ENCODE measurements at places on chromosomes 7 and 10.

DNA sequence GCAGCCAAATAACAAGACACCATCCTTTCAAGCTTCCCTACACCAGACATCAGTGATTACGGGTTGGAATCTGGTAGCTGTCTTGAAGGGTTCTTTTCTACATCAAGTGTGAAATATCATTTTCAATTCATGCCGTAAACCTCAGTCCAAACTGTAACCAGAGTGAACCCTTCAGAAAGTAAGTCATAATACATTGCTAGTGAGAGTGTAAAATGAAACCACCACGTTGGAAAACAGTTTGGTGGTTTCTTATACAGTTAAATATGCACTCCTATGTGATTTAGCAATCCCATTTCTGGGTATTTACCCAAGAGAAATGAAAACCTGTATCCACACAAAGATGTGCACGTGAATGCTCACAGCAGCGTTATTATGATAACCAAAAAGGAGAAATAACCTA is 25.6 kb upstream of the ZC3HAV1L start:
- no peak for DNase-seq

DNA sequence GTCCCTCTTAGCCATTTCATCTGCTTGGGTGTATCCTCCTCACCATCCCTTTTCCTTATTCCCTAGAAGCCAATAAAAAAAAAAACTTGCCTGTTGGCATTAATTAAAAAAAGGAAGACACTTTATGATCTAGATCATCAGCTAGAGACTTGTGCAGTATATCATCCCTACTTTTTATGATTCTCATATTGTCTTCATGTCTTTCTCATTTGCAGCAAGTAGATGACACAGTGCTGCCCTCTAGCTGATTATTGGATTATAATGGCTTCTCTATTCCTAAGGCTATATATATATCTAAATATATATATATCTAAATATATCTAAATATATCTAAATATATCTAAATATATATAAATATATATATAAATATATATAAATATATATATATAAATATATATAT is 272.4 kb upstream of the LRGUK start:
- no peak for DNase-seq

DNA sequence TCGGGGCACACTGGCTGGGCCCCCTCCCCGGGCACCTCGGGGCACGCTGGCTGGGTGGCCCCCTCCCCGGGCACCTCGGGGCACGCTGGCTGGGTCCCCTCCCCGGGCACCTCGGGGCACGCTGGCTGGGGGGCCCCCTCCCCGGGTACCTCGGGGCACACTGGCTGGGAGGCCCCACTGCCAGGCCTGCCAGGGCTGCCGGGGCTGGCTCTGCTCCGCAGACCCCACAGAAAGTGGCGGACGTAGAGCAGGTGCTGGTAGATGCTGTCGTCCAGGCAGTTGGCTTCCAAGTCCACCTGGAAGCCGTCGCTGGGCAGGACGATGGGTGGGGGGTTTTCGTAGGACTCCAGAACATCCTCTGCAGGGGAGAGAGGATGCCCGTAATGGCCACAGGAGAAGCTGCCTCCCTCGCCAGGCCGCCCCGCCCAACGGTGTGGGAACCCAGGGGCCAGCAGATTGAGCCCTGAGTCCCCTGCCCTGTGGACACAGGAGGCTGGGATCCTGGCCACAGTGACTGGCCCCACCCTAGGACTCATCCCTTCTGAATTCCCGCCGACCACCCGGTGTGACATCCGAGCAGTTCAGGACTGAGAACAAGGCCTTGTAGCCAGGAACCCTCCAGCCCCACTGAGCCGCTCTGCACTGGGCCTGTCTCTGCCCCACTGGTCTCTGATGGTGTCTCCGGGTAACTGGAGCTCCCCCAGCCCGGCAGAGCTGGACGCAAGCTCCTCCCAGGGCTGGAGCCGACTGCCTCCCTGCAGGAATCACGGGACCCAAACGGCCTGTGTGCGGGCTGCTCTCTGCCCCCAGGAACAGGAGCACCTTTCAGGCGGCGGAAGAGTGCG is 28.2 kb downstream of the AP5Z1 start:
- DNase-seq = no peak

DNA sequence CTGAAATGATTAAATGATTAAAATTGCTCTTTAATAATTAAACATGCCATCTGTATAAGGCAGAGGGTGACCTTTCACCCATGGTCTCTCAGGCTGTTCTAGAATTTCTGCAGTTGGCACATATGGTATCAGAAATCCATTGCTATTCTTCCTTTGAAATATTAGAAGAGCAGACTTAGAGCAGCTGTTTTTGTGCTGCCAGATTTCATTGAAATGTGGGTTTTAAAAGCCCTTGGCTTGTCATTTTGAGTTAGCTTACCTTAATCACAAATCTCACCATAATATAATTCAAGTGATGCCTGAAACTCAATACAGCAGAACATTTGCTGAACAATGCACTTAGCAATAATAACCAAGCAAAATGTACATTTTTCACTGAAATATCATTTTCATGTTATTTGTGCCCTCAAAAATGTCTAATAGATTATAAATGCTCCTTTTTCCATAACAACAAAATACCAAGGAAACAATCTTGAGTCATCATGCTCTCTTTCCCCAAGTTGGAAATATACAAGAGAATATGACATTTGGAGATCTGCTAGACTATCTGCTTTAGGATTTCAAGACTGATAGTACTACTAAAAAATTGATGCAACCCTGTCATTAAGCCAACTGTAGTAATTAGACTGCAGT is 16.1 kb upstream of the PTTG1IP2 start:
- DNase-seq = no peak

DNA sequence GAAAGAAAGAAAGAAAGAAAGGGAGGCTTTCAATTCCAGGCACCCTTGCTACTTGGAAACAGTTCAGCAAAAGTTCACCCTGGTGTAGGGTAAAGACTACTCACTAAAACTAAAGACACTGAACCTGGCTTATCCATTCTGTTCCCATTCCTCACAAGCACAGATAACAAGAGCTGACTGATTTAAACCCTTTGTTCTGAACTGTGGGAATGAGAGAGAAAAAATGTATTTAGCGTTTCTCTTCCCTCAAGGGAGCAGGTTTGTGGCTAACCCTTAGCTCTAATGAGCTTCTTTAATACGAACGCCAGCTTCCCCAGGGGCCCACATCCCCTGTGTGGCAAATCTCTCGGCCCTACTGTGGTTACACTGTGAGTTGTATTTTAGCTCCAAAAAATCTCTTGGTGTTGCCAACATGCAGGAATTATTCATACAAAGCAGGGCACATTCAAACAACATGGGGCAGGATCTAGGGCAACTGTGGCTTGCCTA is 23.3 kb downstream of the PRTFDC1 start:
- DNase-seq = no peak

GRCh38 chr10:128130051-128130450 is 3.8 kb upstream of the MKI67 start:
- no peak for DNase-seq

DNA sequence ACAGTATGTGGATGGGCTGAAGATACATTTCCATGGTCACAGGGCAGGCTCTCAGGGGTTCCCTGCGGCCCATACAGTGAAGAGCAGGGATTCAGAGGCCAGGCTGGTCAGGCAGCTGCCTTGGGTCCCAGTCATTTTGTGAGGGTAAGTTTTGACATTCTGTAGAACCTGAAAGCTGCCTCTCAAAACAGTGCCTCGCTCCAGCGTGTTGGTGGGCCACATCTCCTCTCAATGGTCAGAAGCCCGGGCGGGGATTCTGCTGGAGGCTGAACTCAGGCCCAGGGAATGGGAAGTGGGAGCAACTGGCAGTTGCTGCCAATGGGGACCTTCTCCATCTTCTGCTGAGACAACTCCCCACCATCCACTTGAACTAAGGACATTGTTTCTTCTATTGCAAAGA is 190.0 kb downstream of the PTPN20 start:
- DNase-seq = no peak

DNA sequence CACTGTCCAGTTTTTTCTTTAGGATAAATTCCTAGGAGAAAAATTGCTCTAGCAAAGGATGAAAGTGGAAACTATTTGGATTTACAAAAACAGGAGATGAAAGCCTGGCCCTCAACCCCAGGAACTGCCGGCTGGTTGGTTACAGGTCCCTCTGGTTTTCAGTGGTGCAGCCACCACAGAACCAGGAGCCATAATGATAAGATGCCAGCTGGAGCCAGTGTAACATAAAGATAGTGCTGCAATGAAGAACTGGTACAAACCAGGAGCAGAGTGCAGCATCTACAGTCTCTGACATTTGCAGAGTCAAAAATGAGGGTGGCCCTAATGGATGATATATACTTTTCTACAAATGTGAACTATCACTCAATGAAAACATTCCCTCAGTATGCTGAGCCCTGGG is 20.4 kb upstream of the NUP42 start:
- no peak for DNase-seq

GRCh38 chr10:122467701-122468100 is 6.3 kb downstream of the HTRA1 start:
- no peak for DNase-seq

- no peak for DNase-seq
Observed at GRCh38 chr7:104955276-104955675, 58.7 kb upstream of the KMT2E start.

DNA sequence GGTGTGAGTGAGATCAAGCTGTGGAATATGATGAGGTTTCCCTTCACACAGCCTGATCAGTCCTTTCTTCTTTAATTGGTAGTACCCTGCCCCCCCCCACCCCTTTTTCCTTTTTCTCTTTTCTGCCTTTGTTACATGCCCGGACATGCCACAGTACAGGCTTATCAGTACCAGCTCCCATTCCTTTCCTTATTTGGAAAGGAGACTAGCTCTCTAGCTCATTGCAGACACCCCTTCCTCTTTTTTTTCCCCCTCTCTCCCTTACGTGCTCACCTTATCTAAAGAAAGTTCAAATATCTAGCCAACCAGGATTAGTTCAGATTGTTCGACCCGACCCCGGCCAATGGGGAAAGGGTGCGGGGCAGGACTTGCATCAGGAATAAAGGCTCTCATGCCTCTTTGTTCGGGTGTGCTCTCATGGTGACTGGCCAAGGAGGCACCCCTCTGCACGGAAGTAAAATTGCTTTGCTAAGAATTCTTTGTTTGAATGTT is 230.4 kb downstream of the ACTR3B start:
- no peak for DNase-seq

- DNase-seq = no peak
Observed at GRCh38 chr7:78399033-78399769, 600.6 kb downstream of the PHTF2 start.

GRCh38 chr7:1307828-1308227 is 75.2 kb downstream of the UNCX start:
- DNase-seq = no peak

DNA sequence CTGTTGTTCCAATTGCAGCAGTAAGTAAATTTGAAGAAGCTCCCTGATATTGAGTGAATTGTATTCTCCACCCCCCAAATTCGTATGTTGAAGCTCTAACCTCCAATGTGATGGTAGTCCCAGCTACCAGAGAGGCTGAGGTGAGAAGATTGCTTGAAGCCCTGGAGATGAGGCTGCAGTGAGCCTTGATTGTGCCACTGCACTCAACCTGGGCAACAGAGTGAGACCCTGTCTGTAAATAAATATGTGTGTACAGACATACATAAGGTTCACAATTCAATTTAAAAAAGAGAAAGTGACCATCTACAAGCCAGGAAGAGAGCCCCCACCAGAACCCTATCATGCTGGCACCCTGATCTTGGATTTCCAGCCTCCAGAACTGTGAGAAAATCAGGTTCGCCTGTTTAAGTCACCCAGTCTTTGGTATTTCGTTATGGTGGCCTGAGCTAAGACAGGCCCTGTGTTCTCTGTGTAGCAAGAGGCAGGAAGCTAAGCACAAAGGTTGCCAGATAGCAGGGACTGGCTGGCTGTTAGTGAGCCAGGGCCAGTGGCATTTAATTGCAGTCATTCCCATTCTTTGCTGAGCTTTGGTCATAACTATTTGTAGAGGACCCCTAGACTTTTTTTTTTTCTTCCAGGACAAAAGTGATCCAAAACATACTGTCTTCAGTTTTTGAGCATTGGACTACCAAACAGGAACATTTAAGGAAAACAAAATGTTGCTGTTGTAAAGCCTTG is 45.6 kb downstream of the AUTS2 start:
- no peak for DNase-seq

GRCh38 chr10:125599194-125599593 is 83.8 kb downstream of the TEX36 start:
- DNase-seq = peak; percentile 39
